ENCODE measurements at places on chromosomes 7 and 10. TPM values are rescaled to one million over a fixed set of nuclear protein-coding genes. Genes with fewer than 3 reads are reported as not detected.

GRCh38 chr7:136925044-136925443 is 56.6 kb downstream of the CHRM2 start:
- DNase-seq, result no peak

GRCh38 chr10:4006051-4006450 is 221.0 kb upstream of the KLF6 start:
- no peak for DNase-seq

DNA sequence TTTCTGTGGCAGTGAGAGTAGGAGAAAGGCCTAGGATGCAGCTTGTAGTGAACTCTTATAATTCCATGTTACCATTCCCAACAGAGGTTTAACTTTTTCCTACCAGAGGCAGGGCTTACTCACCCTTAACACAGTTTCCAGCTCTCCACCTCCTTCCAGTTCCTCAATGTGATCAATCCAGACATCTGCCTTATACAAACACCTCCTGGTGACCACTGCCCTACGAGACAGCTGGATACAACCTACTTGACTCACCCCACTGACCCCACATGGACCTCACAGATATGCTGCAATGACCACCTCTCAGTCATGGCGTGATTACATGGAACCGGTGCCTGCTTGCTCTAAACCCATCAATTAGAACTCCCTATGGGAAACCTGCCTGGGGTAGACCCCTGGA is 326.5 kb downstream of the TNS3 start:
- DNase-seq, result no peak

DNA sequence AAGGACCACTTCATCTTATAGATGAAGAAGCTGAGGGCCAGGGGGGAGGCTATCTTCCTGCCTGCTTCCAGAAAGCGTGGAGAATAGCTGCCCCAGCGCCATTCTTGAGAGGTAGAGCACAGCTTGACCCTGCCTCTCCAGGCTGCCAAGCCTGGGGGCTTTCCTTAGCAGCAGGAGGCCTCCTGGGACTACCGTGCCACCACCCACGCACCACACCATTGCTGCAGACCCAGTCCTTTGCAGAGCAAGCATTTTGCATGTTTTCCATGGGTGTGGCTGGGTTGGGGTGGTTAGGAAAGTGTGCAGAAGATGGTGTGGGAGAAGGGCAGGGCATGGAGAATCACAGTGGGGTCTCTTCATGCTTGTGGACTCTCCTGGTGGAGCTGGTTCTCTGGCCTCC is 64.9 kb downstream of the TBXAS1 start:
- no peak for DNase-seq

DNA sequence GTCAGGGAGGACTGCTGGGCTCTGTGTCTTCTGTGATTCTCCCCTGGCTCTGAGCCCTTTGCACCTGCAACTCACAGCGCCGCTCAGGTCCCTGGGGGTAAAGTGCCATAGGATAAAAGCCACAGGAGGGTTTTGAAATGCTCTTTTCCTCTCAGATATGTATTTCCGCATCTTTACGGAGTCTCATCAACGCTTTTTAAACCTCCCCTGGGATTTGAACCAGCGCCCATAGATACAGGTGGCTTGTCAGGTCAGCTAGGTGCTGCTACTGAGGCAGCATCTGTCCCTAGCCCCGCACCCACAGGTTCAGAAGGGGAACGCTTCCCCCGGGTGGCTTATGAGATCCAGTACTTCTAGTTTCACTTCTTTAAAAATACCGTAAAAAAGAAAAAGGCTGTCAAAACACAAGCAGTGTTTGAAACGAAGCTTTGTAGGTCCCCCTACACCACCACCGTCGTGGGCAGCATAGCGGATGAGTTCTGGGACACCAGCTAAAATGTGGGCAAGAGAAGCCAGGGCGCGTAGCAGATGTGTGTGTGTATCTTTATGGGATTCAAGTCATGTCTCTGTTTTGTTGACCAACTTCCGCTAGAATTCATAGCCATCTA is 173.5 kb downstream of the CUX1 start:
- no peak for DNase-seq

GRCh38 chr7:117036053-117036669 is 82.9 kb downstream of the ST7 start:
- no peak for DNase-seq

DNA sequence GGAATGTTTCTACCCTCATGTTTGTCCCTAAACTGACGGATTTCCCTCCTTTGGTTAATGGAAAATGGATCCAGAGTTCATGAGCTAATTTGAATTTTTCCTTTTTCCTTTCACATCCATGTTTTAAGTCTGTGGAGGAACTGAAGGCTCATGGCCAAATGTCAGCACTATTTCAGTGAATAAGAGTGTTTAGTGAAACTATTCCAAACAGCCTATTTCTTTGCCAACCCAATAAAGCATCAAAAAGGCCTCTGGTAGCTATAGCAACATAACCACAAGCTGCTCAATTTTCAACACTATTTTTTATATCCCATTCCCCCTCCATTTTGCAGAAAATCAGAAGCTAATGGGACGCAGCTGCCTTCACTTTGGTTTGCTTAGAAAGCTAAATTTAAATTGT is 1454.1 kb downstream of the GATA3 start:
- no peak for DNase-seq

GRCh38 chr7:52749880-52750279 is 285.6 kb upstream of the POM121L12 start:
- DNase-seq, result no peak

- no peak for DNase-seq
Measured at GRCh38 chr10:112216966-112217365, 33.4 kb upstream of the GPAM start.

Gene RHEB
- 75.2 TPM for total RNA-seq

Gene DPYSL4
- total RNA-seq, result 0.81 TPM

Gene CHST12
- 26.8 TPM for total RNA-seq
